ENCODE measurements at places on chromosomes 11 and 22.

GRCh38 chr22:44609400-44609988 lies 92.5 kb upstream of the PRR5 start:
- DNase-seq = no peak

DNA sequence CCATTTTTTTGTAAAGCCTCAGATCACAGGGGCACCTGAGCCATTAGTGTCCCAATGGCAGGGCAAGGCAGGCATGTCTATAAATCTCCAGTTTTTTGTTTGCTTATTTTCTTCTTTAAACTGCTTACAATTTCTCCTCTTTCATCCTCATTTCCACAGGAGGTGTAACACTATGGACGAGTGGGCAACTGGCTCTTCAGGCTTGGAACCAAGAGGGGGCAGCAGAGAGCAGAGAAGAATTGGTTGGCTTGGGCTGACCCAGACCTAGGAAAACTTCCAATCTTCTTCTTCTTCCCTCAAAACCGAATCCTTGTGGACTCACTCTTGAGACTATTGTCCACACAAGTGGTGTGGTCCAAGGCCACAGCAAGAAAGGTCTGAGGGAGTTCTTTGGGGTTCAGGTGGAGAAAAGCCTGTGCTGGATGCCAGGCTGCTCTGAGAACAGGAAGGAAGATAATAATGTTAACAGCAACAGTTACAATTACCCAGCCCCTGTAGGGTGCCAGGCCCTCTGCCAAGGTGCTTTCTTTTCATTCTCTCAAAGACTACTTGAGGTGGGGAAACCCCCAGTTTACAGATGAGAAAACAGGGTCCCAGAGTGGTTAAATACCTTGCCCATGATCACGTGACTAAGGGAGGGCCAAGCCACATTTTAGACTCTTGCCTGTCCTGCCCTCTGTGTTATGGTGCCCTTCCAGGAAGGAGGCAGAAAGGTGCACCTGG lies 70.7 kb upstream of the E2F8 start:
- peak; percentile 71 for DNase-seq

GRCh38 chr11:110431674-110432073 lies 1.9 kb downstream of the FDX1 start:
- no peak for DNase-seq

GRCh38 chr11:118621071-118621783 lies 13.8 kb downstream of the PHLDB1 start:
- DNase-seq = peak; percentile 90

DNA sequence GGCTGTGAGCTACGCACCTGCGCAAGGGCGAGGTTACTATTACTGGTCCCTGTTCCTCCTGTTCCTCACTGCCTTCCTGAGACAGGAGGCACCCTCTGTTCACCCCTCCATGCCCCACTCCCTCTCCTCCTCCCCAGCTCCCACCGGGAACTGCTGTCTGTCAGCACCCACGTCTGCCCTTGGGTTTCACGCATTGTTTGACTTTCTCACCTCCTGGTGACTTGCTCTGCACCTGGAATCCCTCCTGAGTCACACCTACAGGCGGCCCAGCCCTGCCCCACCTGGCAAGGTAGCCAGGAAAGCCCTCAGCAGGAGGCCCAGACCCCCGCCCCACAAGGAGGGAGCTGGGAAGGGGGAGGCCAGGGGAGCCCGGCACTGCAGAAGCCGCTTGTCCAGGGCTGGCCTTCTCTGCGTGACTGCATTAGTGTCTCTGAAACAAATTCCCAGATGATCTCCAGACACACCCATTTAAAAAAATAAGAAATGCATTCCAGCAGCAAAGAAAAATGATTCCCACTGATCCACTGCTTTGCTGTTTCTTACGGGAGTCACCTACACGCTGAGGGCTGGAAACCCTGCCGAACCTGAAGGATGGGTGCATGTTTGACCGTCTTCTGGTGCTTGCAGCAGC lies 86.4 kb downstream of the CELSR1 start:
- no peak for DNase-seq

- no peak for DNase-seq
These were observed 29.7 kb upstream of the SORL1-AS1 start for GRCh38 chr11:121482231-121483129.

Measured in choroid plexus epithelial cell (primary cell).